Hippocampal formation (tissue), 2 donors: ENCODE measurements at places on chromosomes 2 and 18.

- peak; percentile 9 for DNase-seq
These were observed 99.7 kb downstream of the RBM43 start for GRCh38 chr2:151161821-151162551.

DNA sequence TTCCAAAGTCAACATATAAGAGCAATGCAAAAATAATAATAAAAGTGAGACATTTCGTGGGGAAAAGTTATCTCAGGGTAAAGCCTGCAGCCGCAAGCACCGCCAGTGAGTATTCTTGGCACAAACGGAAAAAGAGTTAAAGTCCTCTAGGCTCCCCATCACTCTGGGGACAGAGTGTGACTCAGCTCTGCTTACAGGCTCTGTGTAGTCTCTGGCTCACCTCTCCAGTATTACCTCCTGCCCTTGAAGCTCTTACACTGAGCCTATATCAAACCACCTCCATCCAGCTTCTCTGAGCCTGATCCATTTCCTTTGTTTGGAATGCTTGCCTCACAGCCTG lies 55.5 kb downstream of the MTHFD2 start:
- DNase-seq: no peak

GRCh38 chr2:135899567-135899966 lies 23.3 kb upstream of the MCM6 start:
- DNase-seq: no peak

DNA sequence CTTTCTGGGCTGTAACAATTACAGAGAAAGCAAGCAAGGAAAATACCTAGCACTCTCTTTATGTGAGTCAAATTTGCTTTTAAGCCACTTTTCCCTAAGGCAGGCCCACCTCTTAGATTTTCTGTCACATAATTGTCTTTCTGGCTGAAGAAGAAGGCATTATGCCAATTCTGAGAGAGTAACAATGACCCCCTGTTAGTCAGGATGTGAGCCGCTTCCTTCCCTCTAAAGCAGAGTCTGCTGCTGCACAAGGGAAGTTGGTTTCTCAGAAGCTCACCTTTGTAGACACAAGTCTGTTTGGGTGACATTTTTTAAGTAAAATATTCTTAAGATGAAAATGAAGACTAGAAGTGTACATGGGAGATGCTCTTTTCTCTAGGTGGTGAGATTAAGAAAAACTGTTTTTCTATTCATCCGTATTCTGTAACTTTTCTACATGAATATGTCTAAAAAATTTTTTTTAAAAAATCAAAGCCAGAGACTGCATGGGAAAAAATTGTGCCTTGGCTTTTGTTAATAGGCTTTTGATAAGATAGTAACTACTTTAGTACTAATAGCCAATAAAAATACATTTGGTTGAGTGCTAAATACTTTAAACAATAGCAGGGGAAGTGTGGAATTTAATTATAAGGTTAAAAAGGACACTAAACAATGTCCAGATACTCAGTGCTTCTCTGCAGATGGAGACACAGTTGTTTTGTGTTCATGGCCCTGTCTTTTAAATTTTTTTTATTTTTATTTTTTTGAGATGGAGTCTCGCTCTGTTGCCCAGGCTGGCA lies 33.4 kb upstream of the VPS54 start:
- no peak for DNase-seq

DNA sequence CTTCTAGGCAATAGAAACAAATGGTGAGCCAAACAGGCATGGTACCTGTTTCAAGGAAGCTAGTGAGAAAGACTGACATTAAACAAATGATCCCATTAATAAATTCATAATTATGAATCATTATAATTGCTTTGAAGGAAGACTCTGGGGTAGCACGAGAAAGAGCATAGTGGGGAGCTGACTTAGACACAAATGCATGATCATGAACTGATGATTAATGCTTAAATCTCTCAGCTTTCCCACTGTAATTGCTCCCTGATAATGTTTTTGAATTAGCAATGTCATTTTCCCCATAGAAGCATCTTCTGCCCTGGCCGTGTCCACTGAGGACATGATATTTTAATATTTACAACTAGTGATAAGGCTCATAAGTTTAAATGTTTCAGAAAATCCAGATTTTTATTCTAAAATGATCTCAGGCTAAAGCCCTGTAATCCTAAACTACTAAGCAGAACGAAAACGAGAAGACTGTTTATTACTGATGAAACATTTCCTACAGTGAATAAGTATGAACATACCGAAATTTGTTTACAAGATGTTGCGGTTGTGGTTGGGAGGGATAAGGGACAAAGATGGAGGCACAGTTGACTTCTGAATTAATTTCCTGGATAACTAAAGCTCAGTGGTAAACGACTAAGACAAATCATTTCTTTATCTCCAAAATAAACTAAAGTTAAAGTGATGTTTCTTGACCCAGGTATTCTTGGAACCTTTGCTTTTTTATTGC lies 47.3 kb upstream of the TACR1 start:
- no peak for DNase-seq

DNA sequence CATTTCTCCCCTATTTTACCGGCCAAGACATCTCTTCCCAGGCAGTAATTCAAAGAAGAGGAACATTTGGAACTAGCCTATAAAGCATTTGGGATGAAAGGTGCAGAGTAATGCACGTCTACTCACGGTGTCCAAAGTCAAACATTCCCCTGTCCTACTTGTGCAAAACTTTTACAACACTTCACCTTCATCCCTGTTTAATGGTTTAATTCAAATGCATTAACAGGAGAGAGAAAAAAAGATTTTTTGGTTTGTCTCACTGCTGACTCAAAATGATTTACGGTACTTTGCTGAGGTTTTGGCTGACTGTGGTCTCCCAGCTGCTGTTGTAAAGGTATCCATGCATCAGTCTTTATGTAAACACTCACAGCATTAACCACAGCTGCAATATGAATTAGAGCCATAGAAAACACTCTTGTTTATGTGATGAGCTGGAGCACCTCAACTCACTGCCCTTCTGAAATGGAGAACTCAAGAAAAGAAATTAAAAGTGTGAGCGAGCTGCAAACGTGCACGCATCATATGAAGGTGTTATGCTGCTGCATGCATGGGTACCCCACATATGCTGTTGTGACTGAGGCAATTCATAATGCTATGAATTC lies 220.5 kb downstream of the PIEZO2 start:
- no peak for DNase-seq
